ENCODE measurements at places on chromosomes 2 and 18.

GRCh38 chr2:53544871-53545558 lies 222.6 kb upstream of the CHAC2 start:
- DNase-seq = no peak

GRCh38 chr2:69770193-69770702 lies 28.3 kb downstream of the ANXA4 start:
- DNase-seq = no peak

GRCh38 chr2:241373446-241373845 lies 17.4 kb downstream of the FARP2 start:
- DNase-seq = no peak

GRCh38 chr2:145652571-145653545 lies 1132.9 kb upstream of the ZEB2 start:
- DNase-seq = no peak

- no peak for DNase-seq
Measured at GRCh38 chr2:151291224-151291623, 1.8 kb upstream of the NMI start.

DNA sequence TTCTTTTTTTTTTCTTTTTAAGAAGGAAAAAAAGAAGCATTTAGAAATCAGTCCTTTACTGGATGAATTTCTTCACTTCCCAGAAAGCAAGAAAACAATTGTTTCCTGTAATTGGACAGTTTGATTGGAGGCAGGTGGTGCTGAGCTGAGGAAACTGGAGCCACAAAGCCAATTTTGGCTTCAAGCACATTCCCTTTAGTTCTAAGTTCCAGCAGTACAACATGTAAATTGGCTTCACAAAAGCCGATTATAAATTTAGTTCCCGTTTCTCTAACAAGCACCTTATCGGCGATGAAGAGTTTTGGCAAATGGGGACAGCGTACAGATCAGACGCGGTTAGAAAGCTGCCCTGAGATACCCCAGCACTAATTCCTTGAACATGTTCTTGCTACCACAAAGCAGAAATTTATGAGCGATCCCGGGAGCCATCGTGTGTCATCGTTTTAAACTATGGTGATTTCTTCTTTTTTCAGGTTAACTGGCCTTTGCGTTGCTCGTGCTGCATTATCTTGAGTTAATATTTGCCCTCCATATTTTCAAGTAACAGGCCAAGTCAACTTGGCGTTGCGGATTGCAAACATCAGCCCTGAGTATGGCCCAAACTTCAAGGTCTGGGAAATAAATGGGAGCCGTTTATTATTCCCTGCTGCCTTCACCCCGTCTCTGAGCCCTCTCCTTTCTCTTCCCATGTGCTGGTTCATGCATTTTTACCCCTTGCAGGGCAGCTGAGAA lies 190.4 kb upstream of the ID2 start:
- DNase-seq = no peak

DNA sequence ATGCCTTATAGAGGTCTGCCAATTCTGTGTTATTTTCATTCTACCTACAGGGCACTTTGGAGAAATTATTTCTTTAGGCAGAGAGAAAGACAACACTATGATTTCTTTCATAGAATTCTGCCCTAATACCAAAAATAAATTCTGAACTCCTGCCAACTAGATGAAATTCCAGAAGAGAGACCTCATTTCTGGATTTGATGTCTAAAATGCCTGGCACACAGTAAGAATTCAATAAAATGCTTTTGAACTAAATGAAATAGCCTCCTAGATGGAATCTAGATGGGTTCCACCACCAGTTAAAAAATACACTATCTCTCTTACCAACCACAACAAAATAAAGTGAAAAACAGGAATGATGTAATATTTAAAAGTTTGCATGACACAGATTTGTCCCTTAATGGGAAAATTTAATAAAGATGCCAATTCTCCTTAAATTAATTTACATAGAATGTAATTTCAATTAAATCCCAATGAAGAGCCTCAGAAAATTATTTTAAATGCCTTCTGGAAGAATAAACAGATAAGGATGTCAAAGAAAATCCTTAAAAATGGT lies 75.0 kb downstream of the OSBPL1A start:
- no peak for DNase-seq

- no peak for DNase-seq
Measured at GRCh38 chr18:72612894-72613533, 68.9 kb upstream of the CBLN2 start.

DNA sequence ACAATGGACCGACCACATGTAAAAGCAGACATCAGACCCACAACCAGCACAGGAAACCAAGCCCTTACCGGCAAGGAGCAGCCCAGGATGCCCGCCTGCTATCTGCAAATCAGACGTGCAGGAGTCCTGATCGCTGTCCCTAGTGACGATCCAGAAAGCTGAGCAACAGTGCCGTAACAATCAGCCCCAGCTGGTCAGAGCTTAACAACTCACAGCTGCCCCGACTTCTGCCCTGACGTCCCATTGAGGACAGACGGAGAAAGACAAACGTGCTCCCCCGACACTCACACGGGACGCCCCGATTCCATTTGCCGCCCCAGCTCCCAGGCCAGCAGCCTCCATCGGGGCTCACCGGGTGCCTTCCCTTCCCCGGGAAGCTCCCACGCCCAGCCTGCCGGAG lies 39.8 kb upstream of the PXDN start:
- DNase-seq = peak; percentile 71

- no peak for DNase-seq
Measured at GRCh38 chr2:202018950-202019349, 14.7 kb upstream of the FZD7 start.

GRCh38 chr2:222307143-222307756 lies 8.5 kb upstream of the PAX3 start:
- no peak for DNase-seq

DNA sequence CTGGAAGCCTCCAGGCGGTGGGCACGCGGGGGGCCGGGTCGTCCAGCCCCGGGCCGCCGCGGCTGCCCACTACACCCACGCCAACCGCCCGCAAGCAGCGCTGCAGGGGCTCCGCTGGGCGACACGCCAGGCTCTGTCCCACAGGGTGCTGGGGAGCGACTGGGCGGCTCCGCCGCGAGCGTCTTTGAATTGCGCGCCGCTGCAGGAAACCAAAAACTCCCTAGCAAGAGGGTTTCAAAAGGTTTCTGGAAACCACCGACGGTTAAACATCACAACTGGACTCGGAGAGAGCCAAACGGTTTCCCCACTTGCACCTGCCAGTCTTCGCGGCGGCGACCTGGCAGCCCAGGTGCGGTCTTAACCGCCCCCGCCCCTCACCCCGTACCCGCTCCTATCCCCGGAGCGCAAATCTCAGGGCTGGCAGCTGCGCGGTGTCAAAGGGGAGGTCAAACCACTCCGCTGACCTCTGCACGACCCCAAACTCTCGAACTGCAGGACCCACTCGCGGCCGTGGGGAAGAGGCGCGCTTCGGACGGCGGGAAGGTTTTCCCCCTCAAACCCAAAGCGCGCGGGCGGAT lies 1.0 kb downstream of the CXCR4 start:
- DNase-seq = peak; percentile 61

DNA sequence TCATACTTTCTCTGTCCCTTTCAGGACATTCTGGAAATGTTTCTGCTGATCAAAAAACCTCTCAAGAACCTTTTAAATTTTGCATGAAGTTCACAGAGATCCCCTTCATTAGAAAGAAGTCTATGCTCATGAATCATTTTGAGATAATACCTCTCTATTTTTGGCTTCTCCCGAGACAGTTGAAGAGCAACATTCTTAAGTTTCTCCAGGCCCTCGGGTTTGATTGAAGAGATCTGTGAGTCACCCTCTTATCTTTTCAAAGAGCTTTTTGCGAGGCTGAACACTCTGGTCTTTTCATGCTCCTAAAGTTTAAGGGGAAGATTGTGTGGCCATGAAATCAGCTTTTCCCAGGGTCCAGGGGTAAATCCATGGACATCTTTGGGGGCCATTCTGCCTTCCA lies 354.2 kb downstream of the FBXO15 start:
- no peak for DNase-seq

DNA sequence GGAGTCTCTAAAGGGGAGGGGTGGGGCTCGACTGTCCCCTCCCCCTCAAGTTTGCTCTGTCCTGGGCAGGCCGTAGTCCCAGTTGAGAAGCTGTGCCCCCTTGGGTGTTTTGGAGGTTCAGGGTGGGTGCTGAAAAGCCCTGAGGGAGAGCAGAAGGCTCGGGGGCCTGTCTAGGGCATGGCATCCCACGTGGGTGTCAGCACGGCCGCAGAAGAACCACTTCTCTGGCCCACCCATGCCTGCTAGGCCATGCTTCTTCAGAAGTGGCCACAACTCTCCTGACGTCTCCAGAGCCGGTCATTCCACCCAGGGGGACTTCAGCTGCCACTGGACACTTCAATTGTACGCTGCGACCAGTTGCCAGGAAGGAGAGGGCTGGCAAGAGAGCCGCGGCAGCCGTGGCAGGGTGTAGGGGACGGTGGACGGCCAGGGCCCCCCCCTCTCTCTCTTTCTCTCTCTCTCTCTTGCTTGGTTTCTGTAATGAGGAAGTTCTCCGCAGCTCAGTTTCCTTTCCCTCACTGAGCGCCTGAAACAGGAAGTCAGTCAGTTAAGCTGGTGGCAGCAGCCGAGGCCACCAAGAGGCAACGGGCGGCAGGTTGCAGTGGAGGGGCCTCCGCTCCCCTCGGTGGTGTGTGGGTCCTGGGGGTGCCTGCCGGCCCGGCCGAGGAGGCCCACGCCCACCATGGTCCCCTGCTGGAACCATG lies at the start of gene INPP5D:
INPP5D (plus strand) TSS at position 546 of the 704 bp plus-strand sequence; CDS start at position 683, 137 bp downstream.
- no peak for DNase-seq

DNA sequence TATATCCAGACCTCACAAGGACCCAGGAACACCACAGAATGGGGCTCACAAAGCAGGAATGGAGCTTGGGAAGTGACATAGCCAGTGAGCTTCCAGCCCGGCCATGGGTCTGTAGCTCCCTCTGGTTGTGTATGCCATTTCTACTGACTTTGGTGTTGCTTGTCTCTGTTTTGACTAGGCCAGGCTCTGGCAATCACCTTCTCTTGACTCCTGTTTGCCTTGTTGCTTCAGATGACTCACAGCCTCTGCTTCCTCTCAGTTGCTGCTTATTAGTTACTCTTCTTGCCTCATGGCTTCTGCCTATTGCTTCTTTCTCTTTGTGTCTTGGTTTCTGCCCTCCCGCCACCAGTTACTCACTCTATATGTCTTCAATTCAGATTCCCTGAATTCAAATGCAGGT lies 15.8 kb upstream of the IER3IP1 start:
- no peak for DNase-seq

GRCh38 chr2:12935222-12935621 lies 218.5 kb downstream of the TRIB2 start:
- no peak for DNase-seq

DNA sequence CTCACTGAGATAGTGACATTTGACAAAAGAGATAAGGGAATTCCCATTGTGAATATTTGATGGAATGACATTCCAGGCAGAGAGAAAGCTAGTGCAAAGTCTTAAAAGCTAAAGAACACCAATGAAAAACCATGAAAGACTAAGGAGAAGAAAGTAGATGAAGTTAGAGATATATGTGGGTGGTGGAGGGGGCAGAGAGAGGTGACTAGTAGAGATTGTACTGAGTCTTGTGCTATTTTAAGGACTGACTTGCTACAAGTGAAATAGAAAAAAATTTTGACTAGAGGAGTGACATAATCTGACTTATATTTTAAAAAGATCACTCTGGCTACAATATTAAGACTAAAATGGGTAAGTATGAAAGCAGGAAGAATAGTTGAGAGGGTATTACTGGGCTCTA lies 35.3 kb upstream of the GULP1 start:
- no peak for DNase-seq

DNA sequence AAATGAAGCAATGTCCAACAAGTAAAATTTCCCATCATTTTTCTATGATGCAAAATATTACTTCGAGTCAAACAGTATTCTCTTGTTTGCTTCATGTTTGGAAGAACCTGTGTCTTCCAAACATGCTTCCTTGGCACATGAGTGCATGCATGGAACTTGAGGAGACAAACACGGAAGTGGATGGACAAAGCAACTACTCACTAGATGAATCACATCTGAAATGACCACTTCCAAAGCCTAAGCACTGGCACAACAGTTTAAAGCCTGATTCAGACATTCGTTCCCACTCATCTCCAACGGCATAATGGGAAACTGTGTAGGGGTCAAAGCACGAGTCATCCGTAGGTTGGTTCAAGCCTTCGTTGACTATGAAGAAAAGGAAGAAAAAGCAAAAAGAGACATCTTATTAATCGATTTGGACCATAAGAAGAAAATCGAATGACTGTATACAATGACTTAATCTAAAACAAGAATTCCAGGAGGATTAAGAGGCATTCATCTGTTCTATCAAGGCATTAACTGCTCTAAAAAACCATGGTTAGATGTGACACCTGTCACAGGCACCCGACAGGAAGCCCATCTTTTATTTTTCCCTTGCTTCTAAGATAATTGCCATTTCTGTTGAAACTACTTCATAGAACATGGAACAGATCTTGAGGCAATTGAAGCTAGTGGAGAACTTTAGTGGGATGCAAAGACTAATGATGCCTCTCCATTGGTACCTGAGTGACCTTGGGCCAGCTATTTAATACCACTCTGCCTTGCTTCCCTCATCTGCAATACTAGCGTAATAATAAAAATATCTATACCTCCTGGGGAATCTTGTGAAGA lies 56.0 kb downstream of the ATIC start:
- no peak for DNase-seq

GRCh38 chr2:6919901-6920742 lies 2.9 kb downstream of the RNF144A start:
- DNase-seq = no peak

- DNase-seq = no peak
Measured at GRCh38 chr2:30361751-30362394, 85.2 kb upstream of the LCLAT1 start.

DNA sequence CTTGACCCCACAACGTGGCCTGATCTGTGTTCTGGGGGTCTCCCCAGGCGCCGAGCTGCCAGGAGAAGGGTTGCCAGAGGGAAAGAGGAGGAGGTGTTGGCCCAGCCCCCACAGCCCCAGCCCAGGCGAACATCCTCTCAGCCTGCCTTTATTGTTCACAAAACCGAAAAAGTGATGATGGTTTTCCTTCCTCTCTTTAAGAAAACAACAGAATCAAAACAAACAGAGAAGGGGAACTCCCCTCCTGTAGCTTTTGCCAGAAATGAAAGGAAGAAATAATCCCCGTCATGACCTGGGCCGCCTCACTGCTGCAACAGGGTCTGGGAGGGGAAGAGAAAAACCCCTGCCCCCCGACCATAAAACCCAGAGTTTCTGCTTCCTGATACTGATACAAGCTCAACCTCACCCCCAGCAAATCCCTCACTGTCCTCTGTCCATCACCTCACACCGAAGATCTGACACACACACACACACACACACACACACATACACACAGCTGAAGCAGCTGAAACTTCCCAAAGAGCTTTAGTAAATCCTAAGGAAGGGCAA lies 52.0 kb downstream of the ZFP36L2 start:
- no peak for DNase-seq

DNA sequence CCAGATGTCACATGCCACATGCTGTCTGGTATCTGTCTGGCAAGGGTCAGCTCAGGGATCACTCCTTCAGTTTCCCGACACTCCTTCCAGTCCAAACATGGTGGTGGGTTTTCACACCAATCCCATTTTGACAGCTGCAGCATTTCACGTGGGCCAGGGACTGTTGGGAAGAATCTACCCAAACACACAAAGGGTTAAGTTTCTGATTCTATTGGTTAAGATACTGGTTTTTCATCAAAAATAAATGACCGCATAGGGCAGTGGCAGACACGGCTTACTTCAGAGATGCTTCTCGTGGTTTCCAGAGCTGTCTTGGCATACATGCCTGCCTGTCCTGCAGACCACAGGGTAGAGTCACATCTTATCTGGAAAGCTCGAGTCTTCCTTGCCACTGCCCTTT lies 79.7 kb downstream of the PSMG2 start:
- no peak for DNase-seq

GRCh38 chr2:195836002-195836401 lies 179.0 kb downstream of the SLC39A10 start:
- DNase-seq = no peak
